ENCODE measurements at places on chromosomes 16 and 17.
A peak's percentile ranks its signal among the peaks of the same experiment; 100 is the strongest.

- no peak for DNase-seq
Observed at GRCh38 chr16:10616756-10617640, 36.6 kb upstream of the EMP2 start.

DNA sequence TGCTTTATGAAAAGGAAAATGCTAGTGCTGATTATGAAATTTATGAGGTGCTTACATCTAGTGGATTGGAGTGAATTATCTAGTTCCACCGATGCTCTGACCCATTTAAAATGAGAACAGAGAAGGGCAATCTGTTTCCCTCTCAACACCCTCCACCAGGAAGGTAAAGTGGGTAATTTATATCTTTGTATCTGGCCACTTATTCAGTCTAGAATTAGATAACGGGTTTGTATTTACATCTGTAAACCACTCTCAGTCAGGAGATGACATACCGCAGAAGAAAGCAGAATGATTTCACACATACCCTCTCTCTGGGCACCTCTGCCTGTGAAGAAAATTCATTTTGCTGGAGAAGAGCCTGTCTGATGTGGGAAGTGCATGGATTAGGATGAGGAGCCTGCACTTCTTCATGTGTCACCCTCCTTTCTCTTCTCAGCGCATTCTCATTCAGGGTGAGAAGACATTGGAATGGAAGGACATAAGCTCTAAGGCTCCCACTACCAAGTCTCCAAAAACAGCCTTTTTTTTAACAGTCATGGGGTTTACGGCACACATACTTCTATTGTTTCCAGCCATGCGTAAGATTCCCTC lies 646.7 kb upstream of the SALL1 start:
- DNase-seq: no peak

DNA sequence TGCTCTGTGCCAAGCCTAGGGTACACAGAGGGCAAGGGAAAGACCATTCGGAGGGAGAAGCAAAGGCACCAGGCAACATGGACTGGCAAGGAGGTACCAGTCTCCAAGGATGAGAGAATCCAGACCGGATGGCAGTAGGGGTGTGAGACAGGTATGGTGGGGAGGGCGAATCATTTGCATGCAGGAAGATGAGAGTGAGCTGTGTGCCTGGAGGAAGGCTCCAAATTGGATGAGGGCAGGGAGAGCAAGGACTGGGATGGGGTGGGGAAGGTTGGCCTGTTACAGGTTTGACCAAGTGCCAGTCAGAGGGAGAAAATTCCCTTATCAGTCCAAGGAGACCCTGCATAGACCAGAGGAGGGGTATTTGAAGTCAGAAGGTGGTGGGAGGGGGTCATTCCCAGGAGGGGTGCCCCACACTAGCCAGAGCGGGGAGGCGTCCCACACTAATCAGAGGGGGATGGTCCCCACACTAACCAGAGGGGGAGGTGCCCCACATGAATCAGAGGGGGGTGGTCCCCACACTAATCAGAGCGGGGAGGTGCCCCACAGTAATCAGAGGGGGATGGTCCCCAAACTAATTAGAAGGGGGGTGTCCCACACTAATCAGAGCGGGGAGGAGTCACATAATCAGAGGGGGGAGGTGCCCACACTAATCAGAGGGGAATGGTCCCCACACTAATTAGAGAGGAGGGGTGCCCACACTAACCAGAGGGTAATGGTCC lies 737 bp downstream of the CANT1 start:
- no peak for DNase-seq

DNA sequence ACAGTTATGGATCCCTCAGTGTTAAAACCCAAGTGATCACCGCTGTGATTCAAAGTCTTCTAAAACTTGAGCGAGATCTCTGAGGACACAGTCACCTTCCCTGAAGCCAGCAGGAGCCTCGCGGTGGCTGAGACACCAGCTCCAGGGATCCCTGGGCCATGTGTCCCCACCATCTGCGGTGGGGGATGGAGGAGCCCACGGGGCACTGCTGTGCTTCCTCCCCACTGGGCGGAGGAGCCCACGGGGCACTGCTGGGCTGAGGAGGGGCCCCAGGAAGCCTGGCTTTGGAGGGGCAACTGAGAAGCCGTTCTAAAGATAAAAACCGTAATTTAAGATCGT lies 65.7 kb upstream of the METRNL start:
- DNase-seq: no peak

- DNase-seq: no peak
Observed at GRCh38 chr16:14611660-14612059, 18.4 kb downstream of the PARN start.

DNA sequence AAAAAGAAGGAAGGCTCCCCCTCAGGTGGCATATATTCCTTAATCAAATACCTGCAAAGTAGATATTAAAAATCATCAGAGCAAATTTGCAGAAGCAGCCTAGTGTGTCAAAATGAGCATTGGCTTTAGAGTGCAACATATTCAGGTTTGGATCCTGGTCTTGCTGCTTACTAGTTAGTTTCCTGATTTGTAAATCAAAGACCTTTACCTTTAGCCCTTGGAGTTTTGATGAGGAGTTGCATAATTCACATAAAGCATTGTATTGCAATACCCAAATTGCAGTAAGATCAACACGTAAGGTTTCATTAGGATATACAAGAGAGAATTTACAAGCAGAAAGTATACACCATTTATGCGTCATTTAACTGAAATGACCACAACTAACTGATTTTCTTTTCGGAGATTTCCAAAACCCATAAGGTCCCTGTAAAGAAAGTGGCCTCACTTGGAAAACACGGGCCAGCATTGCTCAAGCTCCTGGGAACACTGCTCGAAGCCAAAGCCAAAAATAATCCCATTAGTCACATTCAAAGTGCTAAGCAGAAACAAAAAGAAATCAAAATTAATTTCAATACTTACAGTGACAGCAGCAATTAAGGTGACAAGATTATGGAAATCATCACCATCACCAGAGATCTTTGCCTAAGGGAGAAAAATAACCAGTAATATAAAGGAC lies 415.9 kb upstream of the ERCC4 start:
- DNase-seq: no peak

GRCh38 chr17:50155115-50155819 lies 4.8 kb upstream of the PPP1R9B start:
- no peak for DNase-seq

GRCh38 chr16:60230666-60231065 lies 1496.5 kb upstream of the GOT2 start:
- DNase-seq: no peak

DNA sequence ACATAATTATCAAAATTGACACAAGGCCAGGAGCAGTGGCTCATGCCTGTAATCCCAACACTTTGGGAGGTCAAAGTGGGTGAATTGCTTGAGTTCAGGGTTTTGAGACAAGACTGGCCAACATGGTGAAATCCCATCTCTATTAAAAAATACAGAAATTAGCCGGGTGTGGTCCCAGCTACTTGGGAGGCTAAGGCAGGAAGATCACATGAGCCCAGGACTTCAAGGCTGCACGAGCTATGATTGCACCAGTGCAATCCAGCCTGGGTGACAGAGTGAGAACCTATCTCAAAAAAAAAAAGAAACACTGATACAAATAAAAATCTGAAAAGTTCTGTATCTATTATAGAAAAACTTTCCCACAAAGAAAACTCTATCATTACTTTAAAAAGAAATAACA lies 15.5 kb downstream of the MYH10 start:
- no peak for DNase-seq

GRCh38 chr17:27216836-27217235 lies 77.1 kb upstream of the WSB1 start:
- no peak for DNase-seq

- DNase-seq: no peak
Observed at GRCh38 chr17:77827511-77827910, 131.0 kb upstream of the TNRC6C start.

GRCh38 chr17:7523033-7523432 lies 25.8 kb upstream of the TNFSF12 start:
- no peak for DNase-seq

DNA sequence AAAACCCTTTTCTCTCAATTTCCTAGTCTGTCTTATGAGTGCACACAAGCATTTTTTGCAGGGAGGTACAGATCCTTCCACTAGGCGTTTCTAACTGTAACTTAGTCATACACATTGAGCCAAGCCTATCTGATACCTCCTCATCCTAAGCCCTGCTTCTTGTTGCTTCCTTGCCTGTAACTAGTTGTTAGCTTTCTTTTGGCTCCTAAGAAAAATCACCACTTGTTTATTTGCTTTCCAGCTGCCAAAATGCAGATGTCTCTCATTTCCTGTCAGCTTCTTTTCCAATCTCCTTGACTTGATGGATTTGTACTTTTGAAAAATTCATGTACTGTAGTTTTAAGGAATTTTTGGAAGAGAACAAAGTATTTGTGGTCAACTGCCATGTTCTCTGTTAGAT lies 73.7 kb downstream of the TNRC6C start:
- DNase-seq: no peak

- no peak for DNase-seq
Observed at GRCh38 chr16:67082891-67083290, 26.9 kb upstream of the PHAF1 start.

DNA sequence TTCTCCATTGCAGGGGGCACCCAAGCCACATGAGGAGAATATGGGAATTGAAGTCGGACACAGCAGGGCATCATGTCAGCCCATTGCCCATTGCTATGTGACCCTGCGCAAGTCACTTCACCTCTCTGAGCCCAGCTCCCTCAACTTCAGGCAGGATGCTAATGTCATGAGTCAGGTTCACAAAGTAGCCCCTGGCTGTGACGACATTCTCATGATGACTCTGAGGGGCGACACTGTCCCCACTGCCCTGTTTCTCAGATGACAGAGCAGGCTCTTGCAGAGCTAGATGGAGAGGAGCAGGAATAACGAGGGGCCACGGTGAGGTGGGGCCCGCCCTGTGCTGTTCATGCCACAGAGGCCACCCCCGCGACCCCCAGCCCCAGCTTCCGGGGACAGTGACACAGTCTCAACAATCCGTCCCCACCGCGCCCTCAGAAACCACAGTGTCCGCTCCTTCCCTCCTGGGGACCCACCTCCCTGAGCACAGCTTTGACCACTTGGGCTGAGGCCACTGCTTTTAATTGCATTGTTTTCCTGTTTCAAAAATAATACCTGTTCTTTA lies 13.2 kb upstream of the ZNF469 start:
- DNase-seq: no peak

GRCh38 chr16:84924331-84925091 lies 86.8 kb downstream of the ZDHHC7 start:
- no peak for DNase-seq

DNA sequence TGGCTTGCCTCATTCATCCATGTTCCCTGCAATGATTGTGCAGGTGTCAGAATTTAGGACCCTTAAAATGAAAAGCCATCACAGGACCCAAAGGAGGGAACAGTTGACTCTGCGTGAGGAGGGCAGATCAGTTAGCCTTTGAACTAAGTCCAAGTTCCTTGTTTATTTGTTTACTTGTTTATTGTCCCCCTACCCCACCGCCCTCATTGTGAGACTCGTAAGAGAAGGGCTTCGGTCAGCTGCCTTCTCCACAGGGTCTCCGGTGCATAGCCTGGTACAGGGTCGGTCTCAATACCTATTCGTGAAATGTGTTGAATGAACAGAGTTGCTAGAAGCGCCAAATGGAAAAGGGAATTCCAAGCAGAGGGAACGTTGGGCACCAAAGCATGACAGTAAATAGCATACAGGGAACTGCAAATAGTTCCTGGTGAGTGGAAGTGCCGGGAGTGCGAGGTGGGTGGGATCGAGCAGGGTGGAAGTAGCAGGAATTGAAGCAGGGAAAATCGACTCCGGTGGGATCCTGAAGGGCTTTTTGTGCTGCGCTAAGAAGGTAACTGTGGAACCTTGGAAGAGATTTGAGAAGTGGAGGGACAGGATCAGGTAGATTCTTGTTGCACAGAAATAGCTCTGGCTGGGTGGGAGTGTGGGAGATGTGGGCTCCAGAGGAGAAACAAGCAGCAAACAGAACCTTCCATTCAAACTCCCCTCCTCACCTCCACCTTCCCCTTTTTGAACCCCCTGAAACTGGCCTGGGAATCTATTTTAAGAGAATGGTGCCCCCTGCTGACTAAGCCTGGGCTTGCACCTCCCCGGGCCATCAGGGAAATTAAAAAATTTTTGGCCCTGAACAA lies 12.7 kb downstream of the SLC35B1 start:
- peak; percentile 70 for DNase-seq

DNA sequence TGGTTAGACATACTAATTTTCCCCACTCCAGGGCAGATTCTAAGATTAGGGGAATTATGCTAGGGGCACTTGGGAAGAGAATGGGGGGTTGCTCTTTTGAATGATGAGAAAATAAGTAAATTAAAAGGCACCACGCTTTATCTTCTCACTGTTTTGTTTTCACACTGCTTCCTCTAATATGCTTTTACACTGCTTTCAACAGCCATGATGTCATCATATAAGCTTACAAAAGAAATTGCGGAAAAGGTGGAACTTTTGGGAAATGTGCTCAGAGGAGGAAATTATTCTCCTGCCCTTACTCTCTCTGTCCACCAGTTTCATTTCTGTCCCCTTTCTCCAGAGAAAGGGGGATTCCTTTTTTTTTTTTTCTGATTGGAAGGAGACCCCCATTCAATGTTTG lies 308.2 kb downstream of the TOX3 start:
- no peak for DNase-seq

DNA sequence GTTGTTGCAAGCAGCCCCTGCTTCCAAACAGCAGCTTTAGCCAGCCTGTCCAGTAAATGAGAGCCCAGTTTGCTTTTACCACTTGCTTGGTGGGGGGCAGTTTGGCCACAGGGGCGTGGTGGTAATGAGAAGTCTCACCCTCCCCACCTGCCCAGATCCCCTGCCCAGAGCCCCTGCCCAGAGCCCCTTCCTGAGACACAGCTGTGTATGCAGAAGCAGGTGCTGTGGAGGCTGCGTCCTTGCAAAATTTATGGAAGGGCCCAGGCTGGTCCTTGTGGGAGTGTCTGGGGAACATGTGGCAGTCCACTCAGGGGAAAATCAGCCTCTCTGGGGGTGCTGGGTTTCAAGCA lies 27.6 kb upstream of the LGALS9 start:
- no peak for DNase-seq

- DNase-seq: no peak
Observed at GRCh38 chr16:84286578-84287240, 8.0 kb upstream of the WFDC1 start.

- DNase-seq: no peak
Observed at GRCh38 chr17:59754552-59754951, 47.1 kb downstream of the VMP1 start.

- DNase-seq: no peak
Observed at GRCh38 chr16:87461466-87461991, 31.3 kb downstream of the ZCCHC14 start.

DNA sequence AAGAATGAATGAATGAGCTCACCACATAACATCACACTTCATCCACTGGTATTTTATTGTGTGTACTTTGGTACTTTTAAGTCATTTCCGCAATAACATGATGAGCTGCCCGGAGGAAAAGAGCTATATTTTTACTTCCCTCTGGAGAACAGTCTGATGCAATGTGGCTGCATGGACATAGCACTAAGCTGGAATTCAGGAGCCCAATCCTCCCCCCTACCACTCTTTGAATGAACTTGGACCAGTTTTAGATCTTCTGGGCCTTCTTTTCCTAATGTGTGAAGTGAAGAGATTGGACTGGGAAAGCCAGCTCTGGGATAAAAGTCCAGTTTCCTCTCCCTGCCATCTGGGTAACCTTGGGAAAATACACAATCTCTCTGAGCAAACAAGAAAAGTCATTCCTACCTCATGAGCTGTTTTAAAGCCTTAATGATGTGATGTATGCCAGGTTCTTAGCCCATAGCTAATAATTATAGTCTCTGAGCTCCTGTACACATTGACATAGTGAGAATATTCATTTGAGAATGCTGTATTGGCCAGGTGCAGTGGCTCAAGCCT lies 79.3 kb downstream of the ABCC12 start:
- no peak for DNase-seq
